SK-N-MC (cell line): ENCODE measurements at places on chromosomes 7 and 10.

- no peak for DNase-seq
Observed at GRCh38 chr7:1678081-1678543, 8.0 kb downstream of the ELFN1 start.

DNA sequence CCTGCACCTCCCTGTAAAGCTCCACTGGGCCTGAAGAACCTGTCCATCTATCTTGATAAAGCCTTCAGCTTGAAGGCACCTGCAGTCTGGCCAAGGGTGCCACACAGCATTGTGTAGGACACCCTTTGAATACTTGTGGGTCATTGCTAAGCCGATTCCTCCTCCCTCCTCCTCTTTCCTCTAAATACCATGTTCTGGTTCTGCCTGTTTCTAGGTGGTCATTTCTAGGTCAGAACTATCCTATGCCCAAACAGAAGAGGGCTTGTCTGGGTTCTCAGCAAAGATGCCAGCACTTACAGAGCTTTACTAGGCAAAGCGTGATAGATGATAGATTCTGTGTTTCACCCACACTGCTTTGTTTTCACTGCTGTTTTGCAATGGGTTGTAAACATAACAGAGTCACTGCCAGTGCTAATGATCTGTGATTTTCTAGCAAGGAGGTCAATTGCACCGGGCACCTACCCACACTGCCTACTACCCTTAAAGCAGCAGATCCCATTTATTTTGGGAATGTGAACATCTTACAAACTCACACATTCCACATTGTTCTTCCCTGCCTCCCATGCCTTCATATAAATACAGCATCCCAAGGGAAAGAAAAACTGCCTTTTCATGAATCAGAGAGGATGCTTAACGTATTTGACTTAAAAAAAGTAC is 279.1 kb upstream of the PITRM1 start:
- no peak for DNase-seq

DNA sequence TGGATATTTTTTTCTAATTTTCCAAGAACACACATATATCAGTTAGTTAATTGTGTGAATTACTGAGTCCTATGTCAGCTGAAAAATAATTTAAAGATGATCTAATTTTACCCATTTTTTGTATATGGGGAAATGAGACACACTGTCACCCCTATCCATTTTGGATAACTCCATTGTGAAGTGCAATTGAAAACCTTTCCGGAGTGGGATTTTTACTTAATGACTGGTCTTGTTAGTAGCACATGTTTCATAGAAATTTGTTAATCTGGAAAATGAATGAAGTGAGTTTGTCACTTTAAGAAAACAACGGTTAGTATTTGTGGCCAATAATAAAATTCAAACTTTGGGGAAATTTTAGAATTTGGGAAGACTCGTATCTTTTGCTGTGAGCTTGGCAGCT is 2.0 kb downstream of the GARS1 start:
- no peak for DNase-seq

DNA sequence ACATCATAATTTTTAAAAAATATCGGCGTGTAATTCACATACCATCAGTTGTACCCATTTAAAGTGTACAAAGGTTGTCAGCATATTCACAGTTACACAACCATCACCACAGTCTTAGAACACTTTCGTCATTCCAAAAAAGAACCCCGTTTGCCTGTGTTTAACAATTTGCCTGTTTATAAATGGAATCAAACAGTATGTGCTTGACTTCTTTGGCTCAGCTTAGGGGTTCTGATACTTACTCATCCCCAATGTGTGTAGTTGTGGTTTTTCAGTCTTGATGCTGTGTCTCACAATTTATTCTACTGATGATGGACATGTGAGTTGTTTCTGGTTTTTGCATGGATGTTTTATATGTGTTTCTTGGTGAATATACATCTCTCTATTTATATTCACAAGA is 50.0 kb downstream of the PRPF18 start:
- no peak for DNase-seq

DNA sequence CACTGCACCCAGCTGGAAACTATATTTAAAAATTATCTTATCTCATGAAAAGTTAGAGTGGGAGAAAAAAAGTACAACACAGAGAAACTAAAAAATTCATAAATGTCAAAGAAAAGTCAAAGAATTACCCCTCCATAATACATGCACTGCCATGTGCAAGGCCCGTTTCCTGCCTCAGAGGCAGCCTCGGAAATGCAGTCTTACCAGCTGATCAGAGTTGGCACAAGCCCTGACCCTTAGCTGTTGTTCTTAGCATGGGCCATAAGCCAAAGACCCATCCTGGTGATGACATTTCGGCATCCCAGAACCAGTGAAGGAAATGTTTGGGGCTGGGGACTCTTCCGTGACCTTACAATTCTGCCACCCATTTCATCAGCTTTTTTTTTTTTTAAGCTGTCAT is 21.6 kb downstream of the RBM48 start:
- no peak for DNase-seq

- no peak for DNase-seq
Observed at GRCh38 chr7:120984406-120984805, 4.1 kb upstream of the CPED1 start.

DNA sequence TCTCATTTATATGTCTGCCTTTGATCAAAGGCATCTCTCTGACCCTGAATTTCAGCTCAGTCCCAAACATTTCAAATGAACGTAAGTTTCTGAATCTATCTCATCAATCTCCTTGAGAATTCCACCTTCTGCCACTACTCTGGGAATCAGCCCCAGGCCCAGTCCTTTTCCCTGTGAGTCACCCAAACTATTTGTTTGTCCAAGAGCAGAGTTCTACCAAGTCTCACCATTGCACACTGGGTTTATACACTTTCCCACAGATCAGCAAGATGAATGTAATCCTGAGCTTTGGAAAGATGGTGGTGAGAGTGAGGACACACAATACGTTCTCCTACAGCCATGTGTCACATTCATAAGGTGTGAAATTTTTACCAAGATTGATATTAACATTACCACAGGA is 251.3 kb upstream of the VWC2 start:
- no peak for DNase-seq

GRCh38 chr7:148060724-148061123 is 529.8 kb upstream of the C7orf33 start:
- DNase-seq: no peak

DNA sequence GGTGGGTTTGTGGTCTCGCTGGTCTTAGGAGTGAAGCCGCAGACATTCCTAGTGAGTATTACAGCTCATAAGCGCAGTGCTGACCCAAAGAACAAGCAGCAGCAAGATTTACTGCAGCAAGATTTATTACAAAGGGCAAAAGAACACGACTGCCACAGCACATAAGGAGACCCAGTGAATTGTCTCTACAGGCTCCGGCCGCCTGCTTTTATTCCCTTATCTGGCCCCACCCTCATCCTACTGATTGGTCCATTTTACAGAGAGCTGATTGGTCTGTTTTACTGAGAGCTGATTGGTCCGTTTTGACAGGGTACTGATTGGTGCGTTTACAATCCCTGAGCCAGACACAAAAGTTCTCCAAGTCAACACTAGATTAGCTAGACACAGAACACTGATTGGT is 82.1 kb downstream of the VIPR2 start:
- no peak for DNase-seq

DNA sequence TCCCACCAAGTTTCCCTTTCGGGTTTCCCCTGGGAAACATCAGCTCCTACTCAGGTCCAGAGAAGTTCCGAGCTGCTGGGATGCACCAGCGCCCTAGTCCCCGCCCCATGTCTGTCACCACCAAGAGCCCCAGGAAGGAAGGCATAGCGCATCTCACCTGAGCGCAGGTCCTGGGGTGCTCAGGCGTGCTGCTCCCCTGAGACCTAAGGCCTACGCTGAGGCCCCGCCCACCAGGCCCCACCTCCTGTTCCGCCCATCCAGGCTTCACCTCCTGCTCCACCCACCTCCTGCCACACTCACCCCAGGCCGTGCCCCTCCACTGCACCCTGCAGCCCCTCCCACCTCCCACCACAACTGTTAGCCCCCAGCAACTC is 1.2 kb upstream of the TFR2 start:
- DNase-seq: no peak

- no peak for DNase-seq
Observed at GRCh38 chr10:43748560-43748959, 99.9 kb upstream of the ZNF32 start.

GRCh38 chr10:124657806-124658205 is 86.4 kb downstream of the FAM53B start:
- DNase-seq: no peak

- no peak for DNase-seq
Observed at GRCh38 chr10:36437367-36437766, 688.0 kb upstream of the ANKRD30A start.
